Panc1 (cell line): ENCODE measurements at places on chromosomes 2 and 18.

DNA sequence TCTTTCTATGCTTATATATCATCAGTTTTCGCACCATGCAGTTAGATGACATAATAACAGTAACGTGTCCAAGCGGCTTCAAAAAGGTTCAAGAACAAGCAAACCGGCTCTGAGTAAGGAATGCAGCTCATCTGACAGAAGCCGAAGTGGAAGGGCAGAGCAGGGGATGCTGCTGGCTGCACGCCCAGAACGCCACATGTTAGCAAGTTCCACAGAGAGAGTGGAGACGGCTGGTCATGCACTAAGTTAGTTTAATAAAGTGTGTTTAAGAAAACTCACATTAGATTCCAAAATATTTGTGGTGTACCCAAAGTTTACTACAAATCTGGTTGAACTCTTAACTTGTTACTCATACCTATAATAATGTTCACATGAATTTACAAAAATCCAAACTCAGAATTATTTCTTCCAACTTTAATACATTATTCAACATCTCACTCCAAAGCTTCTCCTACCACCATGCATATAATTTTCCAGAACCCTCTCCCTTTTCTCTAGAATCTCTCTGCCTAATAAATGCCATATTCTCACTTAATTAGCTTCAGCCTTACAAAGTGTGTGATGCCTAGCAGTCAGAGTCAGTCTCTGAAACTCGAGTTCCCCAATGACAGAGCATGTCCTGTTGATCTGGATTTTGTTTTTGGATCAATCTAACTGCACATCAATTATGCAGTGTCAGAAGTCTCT lies 170.0 kb downstream of the DNAH7 start:
- H3K27ac ChIP-seq = no peak overlapping the region
- no peak for DNase-seq
- no peak overlapping the region for H3K4me3 ChIP-seq
- H3K4me1 ChIP-seq = no peaks in the 10 kb centered on the region

DNA sequence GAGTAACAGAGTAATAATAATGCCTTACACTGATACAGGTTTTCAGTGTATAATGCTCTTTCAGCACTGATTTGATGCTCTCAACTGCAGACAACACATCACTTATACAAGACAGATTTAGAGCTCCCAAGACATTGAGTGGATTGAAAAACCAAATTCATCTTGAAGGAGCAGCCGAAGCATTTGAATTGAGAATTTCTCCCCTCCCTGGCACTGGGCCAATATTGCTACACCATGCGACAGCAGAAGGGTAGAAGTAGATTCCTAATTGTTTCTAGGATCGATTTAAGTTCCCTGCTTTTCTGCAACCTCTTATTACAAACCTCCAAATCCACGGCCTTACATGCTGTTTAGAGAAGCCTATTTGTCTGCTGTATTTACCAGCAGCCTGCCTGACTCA lies 15.5 kb downstream of the CENPA start:
- no peaks in the 10 kb centered on the region for H3K4me1 ChIP-seq
- H3K27me3 ChIP-seq = no peaks in the 10 kb centered on the region
- H3K36me3 ChIP-seq = peaks cover 6% of the 10 kb centered on the region; the same call in 1 of the 2 replicates
- no peak overlapping the region for H3K4me3 ChIP-seq

DNA sequence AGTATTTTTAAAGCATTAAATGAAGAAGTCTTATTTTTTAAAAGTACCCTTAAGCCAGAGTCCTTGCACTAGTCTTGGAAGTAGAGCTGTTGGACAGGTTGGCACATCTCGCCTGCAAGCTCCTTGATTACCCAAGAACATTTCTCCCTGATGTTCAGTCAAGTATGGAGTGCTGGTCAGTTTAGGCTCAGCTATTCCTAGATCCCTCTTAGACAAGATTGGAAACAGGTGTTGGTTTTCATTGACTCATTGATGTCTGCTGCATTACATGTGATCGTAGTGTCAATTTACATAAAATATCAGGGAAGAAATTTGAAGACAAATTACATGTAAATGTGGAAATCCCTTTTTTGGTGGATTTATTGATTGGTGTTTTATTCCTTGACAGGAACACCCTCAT lies 170.4 kb downstream of the ZNF407 start:
- no peak for DNase-seq
- H3K36me3 ChIP-seq = no peaks in the 10 kb centered on the region
- no peaks in the 10 kb centered on the region for H3K4me1 ChIP-seq

DNA sequence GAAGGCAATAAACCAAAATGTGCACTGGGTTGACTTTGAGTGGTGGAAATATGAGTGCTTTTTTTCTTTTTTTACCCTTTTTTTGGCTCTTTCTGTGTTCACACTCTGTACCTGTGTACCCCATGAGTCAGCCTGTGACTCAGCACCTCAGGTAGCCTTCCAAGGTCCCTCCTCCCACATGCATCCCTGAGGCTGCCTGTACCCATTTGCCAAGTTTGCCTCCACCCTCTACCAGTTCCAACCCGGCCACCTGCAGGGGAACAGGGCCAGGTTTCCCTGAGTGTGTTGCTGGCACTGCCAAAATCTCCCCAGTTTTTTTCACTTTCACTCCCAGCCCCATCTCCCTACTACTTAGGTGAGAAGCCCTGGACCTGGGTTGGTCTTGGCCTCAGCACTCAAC lies 14.0 kb downstream of the CXCR1 start:
- no peaks in the 10 kb centered on the region for H3K36me3 ChIP-seq
- no peaks in the 10 kb centered on the region; the same call in none of the 2 replicates for H3K27me3 ChIP-seq
- no peak overlapping the region for H3K4me3 ChIP-seq
- H3K27ac ChIP-seq = no peak overlapping the region
- no peaks in the 10 kb centered on the region for H3K4me1 ChIP-seq
- DNase-seq = no peak

DNA sequence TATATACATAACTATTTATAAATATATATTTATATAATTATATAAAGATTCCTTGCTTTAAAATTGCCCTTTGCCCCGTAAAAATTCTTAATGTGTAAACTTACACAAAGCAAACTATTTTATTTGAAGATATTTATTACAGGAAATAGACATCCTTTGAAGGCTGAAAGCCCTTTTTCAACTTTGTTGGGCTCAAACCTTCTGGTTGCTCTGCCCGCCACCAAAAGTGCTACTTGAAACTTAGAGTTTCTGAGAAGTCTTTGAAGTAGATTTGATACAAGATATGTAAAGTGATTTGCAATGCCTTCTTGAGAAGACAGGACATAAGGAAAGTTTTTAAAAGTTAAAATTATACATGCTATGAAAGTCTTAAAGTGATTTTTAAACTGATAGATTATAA lies 36.6 kb upstream of the METAP1D start:
- no peak overlapping the region for H3K4me3 ChIP-seq
- H3K27me3 ChIP-seq = no peaks in the 10 kb centered on the region
- no peaks in the 10 kb centered on the region; the same call in 1 of the 2 replicates for H3K4me1 ChIP-seq
- H3K27ac ChIP-seq = no peak overlapping the region
- H3K36me3 ChIP-seq = peaks cover 18% of the 10 kb centered on the region

DNA sequence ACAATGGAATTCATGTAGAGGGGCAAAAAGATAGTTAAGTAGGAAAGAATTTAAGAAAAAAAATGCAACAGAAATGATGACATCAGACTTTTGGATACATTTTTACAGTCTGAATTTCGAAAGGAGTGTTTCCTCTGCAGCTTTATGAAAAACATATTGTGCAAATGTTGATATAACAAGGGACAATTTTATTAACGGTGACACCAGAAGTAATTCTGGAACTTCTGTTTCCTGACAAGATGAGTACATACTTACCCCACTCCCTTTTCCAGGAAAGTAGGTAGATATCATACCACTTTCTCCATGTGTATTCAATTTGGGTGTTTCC lies 369.6 kb downstream of the FBXO15 start:
- no peaks in the 10 kb centered on the region for H3K36me3 ChIP-seq
- no peak overlapping the region for H3K27ac ChIP-seq
- H3K4me3 ChIP-seq = no peak overlapping the region
- H3K4me1 ChIP-seq = no peaks in the 10 kb centered on the region

DNA sequence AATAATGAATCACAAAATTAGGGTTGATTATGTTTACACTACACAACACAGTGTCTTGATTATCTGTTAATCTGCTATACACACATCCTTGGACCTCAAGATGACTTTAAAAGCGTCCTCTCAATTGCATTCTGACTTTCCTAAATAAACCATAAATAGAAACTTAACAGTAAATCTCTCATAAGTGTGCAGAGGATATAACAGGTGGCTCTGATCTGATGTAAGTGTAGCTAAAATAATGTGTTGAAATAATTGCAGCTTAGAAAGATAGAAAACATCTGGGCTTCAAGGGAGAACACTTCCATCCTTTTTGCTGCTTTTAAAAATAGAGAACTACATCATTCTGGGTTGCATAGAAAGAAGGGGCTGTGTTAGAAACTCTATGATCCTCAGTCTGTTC lies 78.4 kb upstream of the EFEMP1 start:
- H3K4me3 ChIP-seq = no peak overlapping the region
- no peaks in the 10 kb centered on the region for H3K4me1 ChIP-seq
- H3K27me3 ChIP-seq = peaks cover 3% of the 10 kb centered on the region; the same call in 1 of the 2 replicates
- H3K27ac ChIP-seq = no peak overlapping the region
- no peaks in the 10 kb centered on the region for H3K36me3 ChIP-seq
- DNase-seq = no peak
